Tibial nerve (tissue), 4 donors: ENCODE measurements at places on chromosomes 13 and 19. TPM values are rescaled to one million over a fixed set of nuclear protein-coding genes. Genes with fewer than 3 reads are reported as not detected.

DNA sequence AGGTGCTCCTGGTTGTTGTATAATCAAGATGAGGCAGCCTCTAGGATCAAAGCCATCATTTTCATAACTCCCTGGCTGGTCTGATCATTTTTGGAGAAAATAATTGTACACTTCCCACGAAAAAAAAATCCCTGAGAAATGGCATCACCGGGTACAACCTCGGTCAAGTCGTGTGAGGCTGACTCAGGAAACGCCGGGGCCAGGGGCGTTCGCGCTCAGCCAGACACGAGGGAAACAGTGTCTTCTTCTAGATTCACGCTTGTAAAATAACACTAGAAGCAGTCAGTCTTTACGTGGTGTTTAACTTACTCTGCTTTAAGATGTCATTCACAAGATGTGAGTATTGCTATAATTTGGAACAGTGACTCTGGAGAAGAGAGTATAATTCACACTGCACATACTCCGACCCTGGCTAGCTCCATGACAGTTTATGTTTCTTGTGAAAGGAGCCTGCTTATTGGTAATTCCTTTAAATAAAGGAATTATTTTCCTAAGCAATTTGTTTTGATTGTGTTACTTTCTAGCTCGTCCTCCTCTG, 109.0 kb upstream of the SOX1 start:
- no peak overlapping the region for H3K27ac ChIP-seq
- no peaks in the 10 kb centered on the region for H3K4me1 ChIP-seq
- no peak for DNase-seq
- H3K36me3 ChIP-seq: no peaks in the 10 kb centered on the region

DNA sequence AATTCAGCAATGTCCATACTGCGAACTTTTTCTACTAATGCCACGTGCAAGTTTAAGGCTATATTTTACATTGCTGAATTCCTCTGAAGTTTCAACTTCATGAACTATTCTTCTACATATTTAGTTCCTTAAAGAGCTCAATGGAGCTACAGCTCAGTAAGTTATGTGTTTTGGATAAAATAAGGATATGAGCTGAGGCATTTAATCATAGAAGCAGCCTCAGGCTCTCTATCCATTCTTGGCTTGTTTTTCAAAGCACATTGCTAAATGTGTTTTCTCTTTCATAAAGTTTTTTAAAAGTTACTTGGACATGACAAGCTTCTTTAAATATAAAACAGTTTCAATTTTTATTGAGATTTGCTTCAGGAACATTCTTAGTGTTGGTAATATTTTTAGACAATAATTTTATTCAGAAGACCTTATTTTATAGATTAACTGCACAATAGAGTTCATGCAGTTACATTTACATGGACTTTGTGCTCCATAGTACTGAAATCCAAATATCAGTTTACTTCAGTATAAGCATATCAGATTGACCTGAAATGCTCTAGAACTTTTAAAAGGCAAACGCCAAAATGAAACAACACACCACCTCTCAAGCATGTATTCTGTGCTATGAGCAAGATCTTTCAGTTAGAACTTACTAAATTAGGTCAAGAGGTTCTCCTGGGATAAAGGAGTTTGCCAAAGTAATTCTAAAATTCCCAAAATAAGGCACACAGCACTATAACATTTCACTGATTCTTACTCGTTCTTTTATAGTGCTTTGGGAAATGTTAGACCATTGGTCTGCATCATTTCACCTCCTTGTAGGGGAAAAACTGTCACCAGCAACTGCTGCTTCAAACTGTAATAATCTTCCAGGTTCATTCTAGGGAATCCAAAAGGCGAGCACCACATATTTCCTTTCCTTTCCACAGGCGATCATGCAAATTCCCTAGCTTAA, 275.5 kb downstream of the ENOX1 start:
- H3K4me1 ChIP-seq: peaks cover 6% of the 10 kb centered on the region
- no peaks in the 10 kb centered on the region for H3K27me3 ChIP-seq
- DNase-seq: no peak
- no peak overlapping the region for H3K27ac ChIP-seq
- H3K4me3 ChIP-seq: no peak overlapping the region
- H3K36me3 ChIP-seq: no peaks in the 10 kb centered on the region

GRCh38 chr13:50016444-50016843, 1.2 kb downstream of the KCNRG start:
- H3K27ac ChIP-seq: no peak overlapping the region
- H3K4me3 ChIP-seq: no peak overlapping the region
- H3K36me3 ChIP-seq: peaks cover 54% of the 10 kb centered on the region

DNA sequence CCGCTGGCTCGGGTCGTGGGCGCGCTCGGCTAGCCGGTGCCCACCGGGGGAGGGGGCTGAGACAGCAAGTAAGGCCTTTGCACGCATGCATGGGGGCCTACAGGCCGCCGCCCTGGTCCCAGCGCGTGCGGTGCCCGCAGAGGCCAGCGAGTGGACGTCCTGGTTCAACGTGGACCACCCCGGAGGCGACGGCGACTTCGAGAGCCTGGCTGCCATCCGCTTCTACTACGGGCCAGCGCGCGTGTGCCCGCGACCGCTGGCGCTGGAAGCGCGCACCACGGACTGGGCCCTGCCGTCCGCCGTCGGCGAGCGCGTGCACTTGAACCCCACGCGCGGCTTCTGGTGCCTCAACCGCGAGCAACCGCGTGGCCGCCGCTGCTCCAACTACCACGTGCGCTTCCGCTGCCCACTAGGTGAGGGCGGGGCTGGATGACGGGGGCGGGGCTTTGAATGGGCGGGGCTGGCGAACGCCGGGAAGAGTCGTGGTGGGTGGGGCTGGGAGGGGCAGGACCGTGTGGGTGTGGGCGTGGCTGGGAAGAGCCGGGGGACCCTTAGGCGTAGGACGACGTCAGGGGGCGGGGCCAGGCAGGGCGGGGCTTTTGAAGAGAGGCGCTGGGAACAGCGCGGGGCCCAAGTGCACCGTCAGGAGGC, 2.1 kb downstream of the CILP2 start:
- H3K27ac ChIP-seq: no peak overlapping the region
- no peak overlapping the region for H3K4me3 ChIP-seq
- peaks cover 21% of the 10 kb centered on the region for H3K4me1 ChIP-seq

- no peaks in the 10 kb centered on the region for H3K36me3 ChIP-seq
- DNase-seq: no peak
- no peak overlapping the region for H3K4me3 ChIP-seq
- H3K4me1 ChIP-seq: no peaks in the 10 kb centered on the region
- no peak overlapping the region for H3K27ac ChIP-seq
- no peaks in the 10 kb centered on the region for H3K27me3 ChIP-seq
These were observed 48.2 kb upstream of the SLITRK5 start for GRCh38 chr13:87622971-87623370.

DNA sequence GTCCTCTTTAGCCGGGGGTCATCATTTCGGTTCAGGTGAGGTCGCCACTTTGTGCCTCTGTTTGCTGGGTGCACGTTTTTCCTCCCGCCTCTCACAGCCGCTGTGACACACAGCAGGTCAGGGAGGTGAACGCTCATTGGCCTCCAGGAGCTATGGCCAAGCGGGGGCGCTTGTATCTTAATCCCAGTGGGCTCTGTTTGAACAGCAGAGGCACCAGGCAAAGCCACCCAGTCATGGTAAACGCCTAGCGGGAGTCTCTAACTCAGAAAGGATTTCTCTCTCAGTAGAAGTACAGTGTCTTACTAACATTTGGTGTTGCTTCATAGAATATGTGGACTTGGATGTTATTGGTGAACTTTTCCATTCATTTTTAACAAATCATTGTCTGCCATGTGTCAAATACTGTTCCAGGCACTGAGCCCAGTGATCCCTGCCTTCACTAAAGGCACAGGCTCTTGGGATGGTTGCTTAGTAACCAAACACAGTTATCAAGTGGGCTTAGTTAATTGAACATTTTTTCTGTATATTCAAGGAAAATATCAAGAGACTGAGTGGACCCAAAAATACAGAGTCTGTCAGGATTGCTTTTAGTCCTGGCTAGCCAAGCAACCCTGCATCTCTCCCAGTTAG, 186.7 kb downstream of the STK24 start:
- no peaks in the 10 kb centered on the region for H3K36me3 ChIP-seq
- H3K27ac ChIP-seq: no peak overlapping the region
- H3K4me3 ChIP-seq: no peak overlapping the region
- no peak for DNase-seq
- H3K27me3 ChIP-seq: no peaks in the 10 kb centered on the region

- H3K36me3 ChIP-seq: no peaks in the 10 kb centered on the region
- H3K4me3 ChIP-seq: no peak overlapping the region
- DNase-seq: no peak
These were observed 3.3 kb downstream of the SYCN start for GRCh38 chr19:39200803-39201115.

GSX1 gene
- not detected for total RNA-seq

FREM2 gene
- 18.0 TPM for total RNA-seq

PTGIR gene
- total RNA-seq: 6.3 TPM

AMER2 gene
- not detected for total RNA-seq
